T-cell (primary cell): ENCODE measurements at places on chromosomes 16 and 17.

DNA sequence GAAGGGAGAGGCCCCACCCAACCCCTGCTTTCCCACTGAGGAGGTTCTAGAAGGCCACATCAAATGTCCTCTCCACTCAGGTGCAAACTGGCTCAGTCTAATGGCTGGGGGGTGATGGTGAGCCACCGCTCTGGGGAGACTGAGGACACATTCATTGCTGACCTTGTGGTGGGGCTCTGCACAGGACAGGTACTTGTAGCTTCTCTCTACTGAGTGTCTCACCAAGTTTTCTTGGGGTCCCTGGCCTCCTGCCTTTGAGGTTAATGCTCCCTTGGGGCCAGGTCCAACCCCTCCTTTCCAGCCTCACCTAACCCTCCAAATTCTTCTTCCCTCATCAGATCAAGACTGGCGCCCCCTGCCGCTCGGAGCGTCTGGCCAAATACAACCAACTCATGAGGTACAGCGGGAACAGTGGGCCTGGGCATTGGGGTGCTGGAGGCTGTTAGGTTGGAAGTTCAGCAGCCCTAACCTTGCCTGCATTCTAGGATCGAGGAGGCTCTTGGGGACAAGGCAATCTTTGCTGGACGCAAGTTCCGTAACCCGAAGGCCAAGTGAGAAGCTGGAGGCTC lies 5.7 kb downstream of the ENO3 start:
- peak; percentile 20 for DNase-seq

DNA sequence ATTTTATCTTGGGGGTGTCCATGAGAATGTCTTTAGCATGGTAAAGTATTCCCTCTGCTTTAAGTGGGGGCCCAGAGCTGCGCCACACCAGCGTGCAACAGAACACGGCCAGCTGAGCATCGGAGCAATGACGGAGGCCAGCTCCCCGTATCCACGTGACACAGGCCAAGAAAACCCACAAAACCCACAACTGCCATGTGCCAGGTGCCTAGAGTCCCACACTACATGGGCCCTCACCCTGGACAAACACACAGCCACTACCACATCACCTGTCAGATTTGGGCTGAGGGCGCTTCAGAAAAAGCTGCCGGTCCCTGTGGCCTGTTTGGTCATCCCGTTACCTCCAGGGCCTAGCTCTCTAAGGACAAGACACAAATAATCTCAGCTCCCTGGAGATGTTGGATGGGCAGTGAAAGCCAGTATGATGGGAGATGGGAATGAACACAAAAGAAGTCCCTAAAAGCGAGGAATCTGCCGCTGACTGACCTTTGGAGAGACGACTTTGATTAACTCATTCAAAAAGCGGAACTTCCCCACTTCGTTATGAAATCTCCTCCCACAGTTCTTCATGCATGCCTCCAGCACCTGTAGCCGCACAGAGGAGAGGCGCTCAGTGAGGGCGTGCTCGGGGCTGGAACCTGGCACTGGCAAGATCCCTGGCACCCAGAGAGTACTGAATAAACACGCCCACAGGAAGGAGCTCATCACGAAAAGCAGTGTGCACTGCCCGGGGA lies 17.1 kb downstream of the GGA3 start:
- DNase-seq: no peak

DNA sequence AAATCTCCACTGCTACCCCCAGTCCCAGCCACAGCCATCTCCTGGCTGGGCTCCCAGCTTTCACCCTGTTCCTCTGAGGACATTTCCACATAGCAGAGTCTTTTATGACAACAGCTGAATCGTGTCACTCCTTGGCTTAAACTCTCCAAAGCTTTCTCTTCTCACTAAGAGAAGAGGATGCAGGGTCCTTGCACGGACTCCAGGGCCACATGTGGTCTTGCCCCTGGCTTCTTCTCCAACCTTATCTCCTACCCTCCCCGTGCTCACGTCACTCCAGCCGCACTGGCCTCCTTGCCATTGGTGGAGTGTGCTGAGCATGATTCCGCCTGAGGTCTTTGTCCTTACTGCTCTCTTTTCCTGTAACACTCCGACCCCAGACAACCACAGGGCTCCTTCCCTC lies 39.9 kb upstream of the CCDC182 start:
- no peak for DNase-seq

GRCh38 chr17:66548158-66548557 lies 245.7 kb downstream of the PRKCA start:
- DNase-seq: no peak

DNA sequence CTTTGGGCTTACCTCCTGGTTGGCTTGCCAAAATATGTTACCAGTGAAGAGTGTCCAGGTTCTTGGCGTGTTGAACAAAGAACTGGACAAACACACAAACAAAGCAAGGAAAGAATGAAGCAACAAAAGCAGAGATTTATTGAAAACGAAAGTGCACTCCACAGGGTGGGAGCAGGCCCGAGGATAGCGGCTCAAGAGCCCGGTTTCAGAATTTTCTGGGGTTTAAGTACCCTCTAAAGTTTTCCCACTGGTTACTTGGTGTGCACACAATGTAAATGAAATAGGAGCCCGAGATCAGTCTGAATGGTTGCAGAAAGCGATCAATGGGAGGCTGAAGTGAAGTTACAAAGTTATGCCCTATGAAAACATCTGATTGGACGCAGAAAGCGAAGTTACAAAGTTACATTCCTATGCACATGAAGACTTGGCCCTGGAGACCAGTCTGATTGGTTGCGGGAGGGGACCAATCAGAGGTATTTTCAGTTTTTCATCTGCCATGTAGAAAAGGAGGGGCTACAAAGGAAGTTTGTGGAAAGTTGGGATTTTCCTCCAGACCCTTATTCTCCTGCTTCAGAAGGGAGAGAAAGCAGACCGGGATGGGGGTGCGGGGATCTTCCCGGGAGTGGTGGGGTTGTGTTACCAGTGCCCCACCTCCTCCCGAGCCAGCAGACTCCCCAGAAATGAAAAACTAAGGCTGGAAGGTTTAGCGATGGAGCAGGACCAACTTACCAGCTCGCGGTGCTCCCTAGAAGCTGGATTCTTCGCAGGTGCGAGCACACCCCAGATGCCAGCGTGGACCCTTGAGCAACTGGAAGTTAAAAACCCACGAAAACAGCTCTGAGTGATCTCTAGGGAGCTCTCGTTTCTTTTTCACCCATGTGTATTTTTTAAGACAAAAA lies at the start of gene SLFN12:
Gene SLFN12 (minus strand): TSS at position 325 of the 899 bp plus-strand sequence. CDS start 9,472 bp downstream, outside the sequence.
- peak; percentile 51 for DNase-seq

DNA sequence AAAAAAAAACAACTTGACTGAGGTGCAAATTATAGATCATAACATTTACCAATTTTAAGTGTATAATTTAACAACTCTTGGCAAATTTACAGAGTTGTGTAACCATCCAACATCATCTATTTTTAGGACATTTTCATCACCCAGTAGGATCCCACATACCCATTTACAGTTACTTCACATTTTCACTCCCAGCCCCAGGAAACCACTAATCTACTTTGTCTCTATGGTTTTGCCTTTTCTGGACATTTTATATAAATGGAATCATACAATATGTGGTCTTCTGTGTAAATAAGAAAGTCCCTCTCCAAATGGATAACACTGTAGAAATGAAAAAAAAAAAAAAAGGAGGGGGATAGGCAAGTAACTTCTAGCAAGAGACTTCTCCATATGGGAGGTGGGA lies 26.1 kb upstream of the XYLT1 start:
- DNase-seq: no peak

DNA sequence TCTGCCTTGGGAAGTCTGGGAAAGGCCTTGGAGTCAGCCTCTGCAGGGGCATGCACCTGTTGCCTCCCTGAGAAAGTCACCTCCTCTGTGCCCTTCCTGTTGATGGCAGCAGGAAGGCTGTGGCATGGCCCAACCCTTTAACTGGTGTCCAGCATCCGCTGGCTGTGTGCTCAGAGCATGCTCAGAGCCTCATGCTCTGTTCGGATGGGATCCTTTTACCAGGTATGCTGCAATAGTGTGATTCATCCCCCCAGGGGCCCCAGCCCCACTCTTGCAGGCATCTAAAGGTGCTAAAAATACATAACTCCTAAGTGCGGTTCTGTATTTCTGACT lies 24.9 kb downstream of the KLHL36 start:
- DNase-seq: no peak

DNA sequence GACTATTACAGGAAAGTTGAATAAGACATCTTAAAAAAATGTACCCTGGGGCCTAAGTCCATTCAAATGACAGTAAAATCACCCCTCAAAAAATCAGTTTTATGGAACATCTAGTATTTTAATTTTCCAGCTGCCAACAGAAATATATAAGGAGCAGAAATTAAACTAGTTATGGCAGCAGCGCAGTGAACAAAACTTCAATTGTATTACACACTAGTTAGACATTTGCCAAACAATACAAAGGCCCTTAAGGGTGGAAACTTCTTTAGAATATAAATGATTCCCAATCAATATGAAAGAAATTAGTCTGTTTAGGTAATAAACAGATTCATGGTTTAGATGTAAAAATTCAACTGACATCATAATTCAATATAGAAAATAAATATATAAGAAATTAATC lies 18.1 kb upstream of the RFFL start:
- no peak for DNase-seq

- no peak for DNase-seq
Observed at GRCh38 chr16:78240459-78241222, 141.2 kb downstream of the WWOX start.

GRCh38 chr16:55532227-55532626 lies 23.4 kb downstream of the LPCAT2 start:
- no peak for DNase-seq

- DNase-seq: no peak
Observed at GRCh38 chr17:64392300-64392699, 1.6 kb upstream of the PECAM1 start.

GRCh38 chr16:57089406-57089805 lies 3.0 kb upstream of the CPNE2 start:
- no peak for DNase-seq

DNA sequence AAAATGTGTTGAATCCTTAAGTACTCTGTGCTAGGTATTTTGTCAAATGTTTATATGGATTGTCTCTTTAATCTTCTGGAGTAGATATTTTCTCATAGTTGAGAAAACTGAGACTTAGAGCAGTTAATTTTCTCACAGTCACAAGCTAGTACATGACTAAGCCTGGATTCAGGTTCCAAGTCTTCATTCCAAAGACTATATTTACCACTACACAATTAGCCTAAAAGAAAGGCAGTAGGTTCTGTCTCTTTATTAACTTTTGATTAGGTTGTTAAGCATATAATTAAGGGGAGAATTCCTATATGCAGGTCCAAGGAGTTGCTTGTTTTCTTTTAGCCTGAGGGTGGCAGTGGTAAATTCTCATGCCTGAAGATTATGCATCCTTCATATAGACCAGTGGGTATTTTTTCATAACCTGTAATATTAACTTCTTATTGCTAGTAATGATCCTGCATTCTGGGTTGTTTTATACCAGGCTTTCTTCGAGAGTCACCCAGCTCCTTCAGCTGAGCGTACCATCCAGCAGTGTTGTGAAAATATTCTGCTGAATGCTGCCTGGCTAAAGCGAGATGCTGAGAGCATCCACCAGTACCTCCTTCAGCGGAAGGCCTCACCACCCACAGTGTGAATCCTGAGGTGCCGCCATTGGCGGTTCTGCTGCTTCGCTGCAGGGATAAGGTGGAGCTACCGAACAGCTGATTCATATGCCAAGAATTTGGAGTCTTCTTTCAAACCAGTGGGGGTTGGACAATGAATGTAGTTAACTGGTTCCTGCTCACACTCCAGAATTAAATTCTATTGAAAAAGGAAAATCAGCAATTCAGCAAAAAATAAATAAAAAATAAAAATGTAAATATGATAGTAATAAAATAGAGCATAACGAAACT lies 28.2 kb upstream of the KPNB1 start:
- no peak for DNase-seq

GRCh38 chr17:61416540-61417363 lies 17.1 kb downstream of the TBX2 start:
- DNase-seq: no peak

DNA sequence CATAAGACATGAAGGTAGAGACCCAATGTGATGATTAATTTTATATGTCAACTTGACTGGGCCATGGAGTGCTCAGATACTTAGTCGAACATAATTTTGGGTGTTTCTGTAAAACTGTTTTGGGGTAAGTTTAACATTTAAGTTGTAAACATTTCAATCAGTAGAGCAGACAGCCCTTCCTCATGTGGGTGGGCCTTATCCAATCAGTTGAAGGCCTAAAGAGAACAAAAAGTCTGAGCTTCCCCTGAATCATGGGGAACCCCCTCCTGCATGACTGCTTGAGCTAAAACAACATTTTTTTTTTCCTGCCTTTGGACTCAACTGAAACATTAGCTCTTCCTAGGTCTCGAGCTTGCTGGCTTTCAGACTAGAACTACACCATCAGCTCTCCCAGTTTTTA lies 327.3 kb upstream of the SOX9 start:
- DNase-seq: no peak

DNA sequence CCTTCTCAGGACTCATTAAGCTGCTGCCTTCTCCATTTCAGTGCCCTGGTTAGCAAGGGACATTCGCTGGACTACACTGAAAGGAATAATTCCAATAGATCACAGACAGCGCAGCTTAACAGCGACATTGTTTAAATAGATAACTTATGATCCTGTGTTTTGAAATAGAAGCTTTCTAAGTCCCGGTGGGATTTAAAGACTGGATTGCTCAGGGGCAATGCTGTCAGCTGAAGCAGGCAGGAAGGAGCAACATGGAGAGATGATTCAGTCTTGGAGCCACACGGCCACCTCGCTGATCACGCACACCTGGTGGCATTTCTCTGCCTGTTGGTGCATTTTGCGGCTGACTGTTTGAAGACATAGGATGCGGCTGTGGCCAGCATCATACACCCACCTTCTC lies 292.0 kb downstream of the FOXL1 start:
- DNase-seq: no peak

- no peak for DNase-seq
Observed at GRCh38 chr17:29061036-29061435, 18.1 kb downstream of the PIPOX start.

DNA sequence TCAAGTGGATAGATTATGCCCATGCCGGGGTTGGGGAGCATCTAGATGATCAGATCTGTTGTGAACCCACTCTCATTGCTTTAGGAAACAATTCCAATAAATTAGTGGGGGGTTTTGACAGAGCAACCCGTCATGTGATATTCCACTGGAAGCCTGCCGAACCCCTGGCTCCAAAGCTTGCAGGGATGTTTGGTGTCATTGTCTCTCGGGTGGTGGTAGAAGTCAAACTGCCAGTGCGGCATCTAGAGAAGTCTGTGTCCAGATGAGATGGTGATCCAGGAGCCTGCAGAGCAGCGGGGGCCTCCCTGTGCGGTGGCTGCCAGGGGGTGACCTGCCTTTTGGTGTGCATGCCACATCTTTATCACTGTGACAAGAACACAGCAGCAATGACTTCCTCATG lies 91.7 kb downstream of the SHISA6 start:
- no peak for DNase-seq
